ENCODE measurements at places on chromosomes 2 and 18. TPM values are rescaled to one million over a fixed set of nuclear protein-coding genes. Genes with fewer than 3 reads are reported as not detected.

DNA sequence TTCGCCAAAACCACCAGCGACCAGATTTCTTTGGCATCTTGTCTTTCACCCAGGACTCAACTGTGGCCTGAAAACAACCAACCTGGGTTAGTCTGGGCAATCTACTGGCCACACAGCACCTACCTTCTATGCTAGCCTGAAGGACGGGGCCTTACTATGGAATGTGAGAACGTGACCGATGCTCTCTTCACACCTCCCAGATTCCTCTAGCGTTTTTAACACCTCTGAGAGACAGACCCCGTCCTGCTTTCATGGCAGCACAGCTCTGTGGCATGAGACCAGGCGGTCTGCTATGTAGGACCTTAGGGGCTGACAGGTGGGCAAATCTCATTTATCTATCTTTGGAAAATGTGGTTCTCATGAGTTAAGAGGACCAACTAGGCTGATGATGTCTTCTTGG lies 80.9 kb downstream of the EMILIN2 start:
- DNase-seq: no peak
- H3K27ac ChIP-seq: no peak overlapping the region
- peaks cover 58% of the 10 kb centered on the region for H3K36me3 ChIP-seq
- H3K27me3 ChIP-seq: no peaks in the 10 kb centered on the region

DNA sequence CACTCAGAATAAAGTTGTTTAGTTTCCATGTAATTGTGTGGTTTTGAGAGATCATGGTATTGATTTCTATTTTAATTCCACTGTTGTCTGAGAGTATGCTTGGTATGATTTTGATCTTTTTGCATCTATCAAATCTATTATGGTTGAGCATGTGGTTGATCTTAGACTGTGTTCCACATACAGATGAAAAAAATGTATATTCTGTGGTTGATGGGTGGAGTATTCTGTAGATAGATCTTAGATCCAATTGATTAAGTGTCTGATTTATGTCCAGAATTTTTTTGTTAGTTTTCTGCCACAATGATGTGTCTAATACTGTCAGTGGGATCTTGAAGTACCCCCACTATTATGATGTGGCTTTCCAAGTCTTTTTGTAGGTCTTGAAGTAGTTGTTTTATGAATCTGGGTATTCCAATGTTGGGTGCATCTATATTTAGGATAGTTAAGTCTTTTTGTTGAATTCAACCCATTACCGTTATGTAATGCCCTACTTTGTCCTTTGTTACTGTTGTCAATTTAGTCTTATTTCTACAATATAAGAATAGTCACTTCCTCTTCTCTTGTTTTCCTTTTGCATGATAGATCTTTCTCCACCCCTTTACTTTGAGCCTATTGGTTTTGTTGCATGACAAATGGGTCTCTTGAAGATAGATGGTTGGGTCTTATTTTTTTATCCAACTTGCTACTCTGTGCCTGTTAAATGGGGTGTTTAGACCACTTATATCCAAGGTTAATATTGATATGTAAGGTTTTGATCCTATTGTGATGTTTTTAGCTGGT lies 101.8 kb downstream of the TRABD2A start:
- DNase-seq: no peak
- peaks cover 8% of the 10 kb centered on the region for H3K36me3 ChIP-seq
- no peak overlapping the region for H3K4me3 ChIP-seq
- peaks cover 57% of the 10 kb centered on the region for H3K4me1 ChIP-seq

- H3K27me3 ChIP-seq: no peaks in the 10 kb centered on the region
- no peak overlapping the region for H3K27ac ChIP-seq
- no peak for DNase-seq
- H3K4me1 ChIP-seq: no peaks in the 10 kb centered on the region
- H3K36me3 ChIP-seq: no peaks in the 10 kb centered on the region
These were observed 610.2 kb upstream of the SYT4 start for GRCh38 chr18:43887491-43887890.

GRCh38 chr2:236712304-236712703 lies 142.7 kb downstream of the ACKR3 start:
- no peak overlapping the region for H3K27ac ChIP-seq
- DNase-seq: no peak
- no peak overlapping the region for H3K4me3 ChIP-seq
- no peaks in the 10 kb centered on the region for H3K36me3 ChIP-seq

Gene C2orf66
- total RNA-seq: 0.42 TPM

GRCh38 chr2:176356251-176356650 lies 87.0 kb downstream of the MTX2 start:
- H3K27ac ChIP-seq: no peak overlapping the region
- H3K4me3 ChIP-seq: no peak overlapping the region
- DNase-seq: no peak

DNA sequence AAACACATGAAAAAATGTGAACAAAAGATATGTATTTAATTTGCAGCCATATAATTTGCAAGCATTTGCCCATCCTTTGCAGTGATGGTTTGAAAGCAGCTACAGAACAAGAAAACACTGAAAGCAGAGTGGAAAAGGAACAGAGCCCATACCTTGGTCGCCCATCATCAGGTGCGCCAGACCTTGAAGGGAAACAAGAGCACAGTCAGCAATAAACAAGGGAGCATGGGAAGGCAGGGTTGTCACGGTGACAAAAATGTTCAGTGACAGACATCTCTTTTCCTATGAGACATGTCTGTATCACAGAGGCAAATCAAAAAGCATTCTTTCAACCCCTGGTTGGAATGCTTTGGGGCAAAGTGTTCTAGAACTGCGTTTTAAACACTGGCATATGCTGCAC lies 109.4 kb downstream of the NRXN1 start:
- H3K36me3 ChIP-seq: no peaks in the 10 kb centered on the region

DNA sequence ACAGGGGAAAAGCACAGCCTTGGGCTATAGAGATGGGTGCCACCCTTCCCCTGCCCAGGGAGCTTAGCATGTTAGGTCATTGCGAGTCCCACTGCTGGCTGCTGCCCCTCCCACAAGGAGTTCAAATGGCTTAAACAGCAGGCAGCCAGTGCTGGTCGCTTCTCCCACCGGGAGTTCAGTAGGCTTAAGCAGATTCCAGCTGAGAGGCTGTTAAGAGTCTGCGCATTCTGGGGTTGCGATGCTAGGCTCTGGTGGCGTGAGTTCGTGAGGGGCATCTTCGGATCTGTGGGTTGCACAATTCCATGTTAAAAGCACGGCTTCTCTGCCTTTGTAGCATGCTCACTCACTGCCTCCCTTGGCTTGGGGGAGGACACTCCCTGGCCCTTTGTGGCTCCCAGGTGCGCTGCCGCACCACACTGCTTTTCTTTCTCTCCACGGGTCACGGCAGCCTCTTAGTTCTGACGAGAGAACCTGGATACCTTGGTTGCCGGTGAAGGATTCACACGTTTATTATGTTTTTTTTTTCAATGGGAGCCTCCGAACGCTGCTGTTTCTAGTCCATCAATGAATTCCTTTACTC lies 93.2 kb downstream of the UNC80 start:
- H3K4me1 ChIP-seq: no peaks in the 10 kb centered on the region
- no peak overlapping the region for H3K27ac ChIP-seq
- no peak for DNase-seq
- H3K36me3 ChIP-seq: no peaks in the 10 kb centered on the region
- H3K4me3 ChIP-seq: no peak overlapping the region

- no peak overlapping the region for H3K4me3 ChIP-seq
- no peak for DNase-seq
- no peaks in the 10 kb centered on the region for H3K36me3 ChIP-seq
- no peak overlapping the region for H3K27ac ChIP-seq
- no peaks in the 10 kb centered on the region for H3K27me3 ChIP-seq
These were observed 36.4 kb downstream of the PLEKHM3 start for GRCh38 chr2:207988975-207989374.

- peaks cover 41% of the 10 kb centered on the region for H3K27me3 ChIP-seq
- peaks cover 6% of the 10 kb centered on the region for H3K4me1 ChIP-seq
- H3K4me3 ChIP-seq: no peak overlapping the region
- DNase-seq: peak; percentile 74
- H3K27ac ChIP-seq: no peak overlapping the region
These were observed 13.3 kb downstream of the CHPF start for GRCh38 chr2:219530048-219530963.

Gene ADD2
- total RNA-seq: 6.9 TPM

DNA sequence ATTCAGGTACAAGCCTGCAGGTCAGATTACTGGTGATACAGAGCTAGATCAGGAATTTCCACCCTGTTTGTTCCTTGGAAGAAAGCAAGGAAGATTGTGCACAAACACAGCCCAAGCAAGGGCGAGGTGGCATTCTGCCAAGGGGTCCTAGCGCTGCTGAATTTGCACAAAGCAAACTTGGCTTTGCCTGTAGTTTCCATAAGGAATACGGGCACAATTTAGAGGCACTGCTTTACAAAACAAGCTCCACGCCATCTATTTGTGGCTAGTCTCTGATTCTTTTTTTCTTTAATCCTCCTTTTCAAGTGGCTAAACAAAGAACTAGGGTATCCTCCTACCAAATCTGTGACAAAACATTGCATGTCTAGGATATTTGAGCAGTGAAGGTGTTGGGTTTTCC lies 195.5 kb upstream of the ACVR2A start:
- no peak overlapping the region for H3K27ac ChIP-seq
- H3K4me1 ChIP-seq: no peaks in the 10 kb centered on the region
- no peak for DNase-seq
- H3K4me3 ChIP-seq: no peak overlapping the region
- H3K36me3 ChIP-seq: peaks cover 1% of the 10 kb centered on the region

- no peak overlapping the region for H3K27ac ChIP-seq
- no peaks in the 10 kb centered on the region for H3K36me3 ChIP-seq
- H3K4me1 ChIP-seq: no peaks in the 10 kb centered on the region
- no peak overlapping the region for H3K4me3 ChIP-seq
These were observed 23.2 kb upstream of the CNTNAP5 start for GRCh38 chr2:124001696-124002430.

Gene ANKRD62
- not detected for total RNA-seq

Gene WDR54
- 56.4 TPM for total RNA-seq

DNA sequence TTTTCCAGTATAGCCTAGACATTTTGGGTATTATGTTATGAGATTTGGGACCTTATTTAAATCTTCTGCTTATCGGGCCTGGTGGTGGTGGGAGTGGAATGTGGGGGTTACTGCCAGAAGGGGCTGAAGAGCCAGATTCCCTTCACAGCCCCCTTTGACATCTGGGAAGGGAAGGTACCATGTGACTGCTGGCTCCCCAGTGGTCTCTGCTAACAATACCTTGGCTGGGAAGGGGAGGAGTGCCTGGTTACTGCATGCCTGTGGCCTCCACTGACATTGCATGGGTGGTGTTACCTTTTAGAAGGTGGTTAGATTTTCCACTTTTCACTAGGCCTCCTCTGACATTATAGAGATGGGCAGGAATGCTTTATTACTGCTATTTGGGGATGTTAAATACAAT lies 8.0 kb downstream of the ATP9B start:
- no peak for DNase-seq
- no peaks in the 10 kb centered on the region for H3K27me3 ChIP-seq
- no peak overlapping the region for H3K4me3 ChIP-seq

Gene KIF1A
- 0.66 TPM for total RNA-seq

Gene B3GNT7
- not detected for total RNA-seq

Gene OBSL1
- total RNA-seq: 0.24 TPM

DNA sequence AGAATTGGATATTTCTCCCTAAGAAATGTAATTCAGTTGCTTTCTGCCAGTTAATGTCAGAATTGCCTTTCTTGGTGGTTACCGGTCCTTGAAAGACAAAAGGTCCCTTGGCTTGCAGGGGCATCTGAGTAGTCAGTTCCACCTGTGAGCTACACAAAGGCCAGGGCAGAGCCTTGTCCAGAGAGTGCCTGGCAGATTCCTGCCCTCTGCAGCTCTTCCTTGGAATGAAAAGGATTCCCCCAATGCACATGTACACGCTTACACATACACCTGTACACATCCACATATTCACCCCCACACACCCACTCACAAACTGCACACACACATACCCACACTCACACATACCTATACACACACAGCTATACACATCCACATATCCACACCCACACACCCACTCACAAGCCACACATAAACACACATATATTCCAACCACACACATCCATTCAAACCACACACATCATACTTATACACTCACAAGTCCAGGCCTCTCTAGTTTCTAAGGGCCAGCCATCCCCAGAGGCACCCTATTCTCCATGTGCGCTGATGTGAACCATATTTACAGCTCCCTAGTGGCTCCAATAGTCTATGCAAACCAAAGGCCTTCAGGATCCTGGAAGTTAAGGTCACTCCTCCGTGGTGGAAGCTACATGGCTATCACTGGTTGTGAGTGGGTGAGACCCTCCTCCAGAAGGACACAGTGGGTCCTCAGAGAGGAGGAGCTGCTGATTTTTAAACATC lies 9.6 kb downstream of the CYRIA start:
- H3K36me3 ChIP-seq: no peaks in the 10 kb centered on the region
- no peak overlapping the region for H3K27ac ChIP-seq
- H3K4me1 ChIP-seq: peaks cover 6% of the 10 kb centered on the region

Gene NFATC1
- 102 TPM for total RNA-seq

Gene OXER1
- 0.12 TPM for total RNA-seq

- no peak for DNase-seq
- no peak overlapping the region for H3K4me3 ChIP-seq
- no peak overlapping the region for H3K27ac ChIP-seq
- H3K27me3 ChIP-seq: peaks cover 2% of the 10 kb centered on the region
- no peaks in the 10 kb centered on the region for H3K36me3 ChIP-seq
These were observed 208.4 kb upstream of the MEX3C start for GRCh38 chr18:51405683-51406477.

- peaks cover 8% of the 10 kb centered on the region for H3K27me3 ChIP-seq
- H3K27ac ChIP-seq: no peak overlapping the region
- DNase-seq: no peak
- H3K4me3 ChIP-seq: no peak overlapping the region
- no peaks in the 10 kb centered on the region for H3K36me3 ChIP-seq
- H3K4me1 ChIP-seq: peaks cover 6% of the 10 kb centered on the region
These were observed 92.7 kb downstream of the ZNF516 start for GRCh38 chr18:76402026-76402990.

DNA sequence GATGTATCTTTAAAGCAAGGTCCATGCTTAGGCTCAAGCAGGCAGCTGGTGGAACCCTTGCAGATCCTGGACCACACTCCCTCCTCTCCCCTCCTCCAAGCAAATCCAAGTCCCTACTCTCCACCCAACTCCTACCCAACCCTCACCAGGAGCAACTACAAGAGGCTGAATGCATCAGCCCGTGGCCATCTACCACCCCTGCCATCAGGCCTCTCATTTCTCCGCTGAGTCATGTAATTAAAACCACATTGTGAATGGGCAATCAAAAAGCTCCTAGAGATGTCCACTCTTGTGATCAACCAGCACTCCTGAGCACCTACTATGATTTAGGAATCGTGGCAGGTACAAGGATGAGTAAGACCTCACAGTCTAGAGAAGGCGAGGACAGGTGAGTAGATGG lies 142.2 kb upstream of the CAPN13 start:
- no peaks in the 10 kb centered on the region for H3K27me3 ChIP-seq
- H3K4me1 ChIP-seq: no peaks in the 10 kb centered on the region
- H3K4me3 ChIP-seq: no peak overlapping the region

DNA sequence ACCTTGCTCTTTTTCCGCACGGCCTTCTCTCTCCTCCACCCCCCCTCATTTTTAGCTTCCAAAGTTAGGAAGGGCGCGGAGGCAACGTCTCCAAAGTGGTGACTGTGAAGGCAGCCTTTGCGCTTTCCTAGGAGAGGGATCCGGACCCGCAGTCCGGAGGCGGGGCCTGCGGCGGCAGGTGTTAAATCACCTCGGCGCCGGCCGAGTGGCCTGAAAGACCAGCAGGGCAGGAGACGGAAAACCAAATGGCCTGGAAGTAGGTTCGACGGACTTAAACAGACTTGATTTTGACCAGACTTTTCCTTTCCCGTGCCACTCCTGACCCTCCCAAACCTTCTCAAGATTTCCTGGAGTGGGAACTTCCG lies 615 bp downstream of the GORASP2 start:
- peaks cover 2% of the 10 kb centered on the region for H3K27me3 ChIP-seq
- H3K4me3 ChIP-seq: peak overlapping the region; percentile 92
- H3K4me1 ChIP-seq: peaks cover 46% of the 10 kb centered on the region
- peak; percentile 36 for DNase-seq
- peak overlapping the region; percentile 86 for H3K27ac ChIP-seq

Gene IL1R1
- total RNA-seq: 2.4 TPM

Data from activated T-helper 1 cell treated with anti-CD3 and anti-CD28 coated beads, Interleukin-12 subunit alpha, Interleukin-12 subunit beta, Interleukin-2, Interleukin-4 antibody, amounts not matched to agents 30 ng/mL and 10 ng/mL and 1 ng/mL, durations not matched to agents 14 hours and 24 hours and 36 hours (primary cell).